Stimulated activated CD8-positive, alpha-beta memory T cell treated with anti-CD3 and anti-CD28 coated beads, Interleukin-4, amount 100 ng/mL, for 4 hours (primary cell): ENCODE measurements at places on chromosomes 5 and 9.

DNA sequence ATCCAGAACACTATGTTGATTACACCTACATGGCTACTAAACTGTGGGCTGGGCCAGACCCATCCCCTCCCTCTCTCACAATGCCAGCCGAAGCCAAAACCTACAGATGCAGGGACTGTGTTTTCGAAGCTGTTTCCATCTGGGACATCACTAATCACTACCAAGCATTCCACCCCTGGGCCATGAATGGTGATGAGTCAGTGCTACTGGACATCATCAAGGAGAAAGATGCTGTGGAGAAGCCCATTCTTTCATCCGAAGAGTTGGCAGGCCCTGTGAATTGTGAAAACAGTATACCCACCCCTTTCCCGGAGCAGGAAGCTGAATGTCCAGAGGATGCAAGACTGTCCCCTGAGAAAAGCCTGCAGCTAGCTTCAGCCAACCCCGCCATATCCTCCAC lies 65.0 kb downstream of the ZNF462 start:
- no peak for DNase-seq

DNA sequence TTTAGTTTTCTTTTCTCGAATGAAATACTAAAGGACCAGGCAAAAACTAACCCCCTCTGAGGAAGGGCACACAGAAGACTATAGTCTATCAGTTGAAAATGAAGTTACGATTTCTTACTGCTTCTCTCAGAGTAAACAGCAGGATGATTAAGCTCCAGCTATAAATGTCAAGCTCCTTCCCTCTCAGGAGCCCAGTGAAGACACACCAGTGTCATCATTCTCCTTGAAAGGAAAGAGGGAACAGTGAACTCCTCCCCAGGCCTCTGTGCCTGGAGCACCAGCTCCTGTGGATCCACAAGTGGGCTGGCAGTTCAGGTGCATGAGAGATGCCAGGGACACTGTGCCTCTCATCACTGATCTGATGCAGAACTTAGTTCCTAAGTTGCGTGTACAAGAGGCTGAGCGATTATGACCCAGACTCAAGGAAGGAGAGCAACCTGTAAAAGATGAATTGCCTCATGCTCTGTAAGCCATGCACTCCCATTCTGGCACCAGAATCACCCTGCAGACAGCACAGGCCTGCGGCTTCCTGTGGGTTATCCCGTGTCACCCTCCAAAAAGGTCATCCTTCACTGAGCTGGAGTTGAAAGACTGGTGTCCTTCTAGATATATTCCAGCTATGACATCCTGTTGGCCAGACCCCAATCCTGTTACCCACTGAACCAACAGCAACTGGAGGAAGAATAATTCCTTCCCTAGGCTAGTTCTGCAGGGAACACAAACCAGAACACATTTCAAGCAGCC lies 394.0 kb downstream of the SEMA5A start:
- DNase-seq = no peak

DNA sequence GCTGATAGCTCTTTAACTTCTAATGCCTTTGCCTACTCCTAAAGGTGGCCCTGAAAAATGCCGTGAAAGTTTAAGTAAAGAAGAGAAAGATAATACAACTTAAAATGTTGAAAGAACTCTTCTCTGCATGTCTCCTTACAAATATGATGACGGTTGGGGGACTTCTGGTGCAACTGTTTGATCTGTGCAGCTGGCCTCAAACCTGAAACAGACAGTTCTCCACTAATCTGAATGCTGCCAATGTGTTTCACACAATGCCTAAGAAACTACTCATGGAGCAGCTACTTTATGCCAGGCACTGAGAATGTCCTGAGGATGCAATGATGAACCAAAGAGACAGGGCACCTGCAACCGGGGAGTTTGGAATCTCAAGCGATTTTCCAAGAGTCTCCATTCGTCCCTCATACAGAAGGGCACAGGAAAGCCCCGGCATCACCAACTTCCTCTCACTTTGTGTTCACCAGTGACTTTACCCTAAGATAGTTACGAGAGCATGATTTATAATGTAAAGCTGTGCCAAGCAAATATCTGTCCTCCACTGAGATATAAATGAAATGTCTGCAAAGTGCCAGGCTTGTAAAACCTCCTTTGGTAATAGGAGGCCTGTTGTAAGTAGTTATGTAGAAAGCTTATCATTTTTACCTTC lies 455.4 kb downstream of the SEMA5A start:
- no peak for DNase-seq

- DNase-seq = no peak
These were observed 509.9 kb upstream of the TYRP1 start for GRCh38 chr9:12183321-12183720.

DNA sequence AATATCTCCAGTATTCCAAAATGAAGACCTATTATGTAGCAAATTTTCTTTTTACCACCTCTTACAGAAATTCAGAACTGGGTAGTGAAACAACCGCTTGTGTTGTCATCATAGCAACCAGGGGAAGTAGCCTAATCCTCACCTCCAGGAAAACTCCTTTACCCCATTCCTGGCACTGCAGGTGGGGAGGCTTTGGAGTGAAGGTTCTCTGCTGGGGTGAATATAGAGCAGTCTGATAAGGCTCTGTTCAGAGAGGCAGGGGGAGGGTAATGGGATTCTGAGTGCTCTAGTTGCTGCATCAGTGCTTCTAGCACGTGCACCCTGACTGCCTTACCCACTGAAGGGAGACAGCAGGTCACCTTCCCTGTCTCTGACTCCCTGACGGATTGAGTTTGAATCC lies 116.2 kb downstream of the MAN2A1 start:
- no peak for DNase-seq
